G401 (cell line): ENCODE measurements at places on chromosomes 5 and 9. TPM values are rescaled to one million over a fixed set of nuclear protein-coding genes. Genes with fewer than 3 reads are reported as not detected.

GRCh38 chr5:126536874-126537273 is 58.1 kb downstream of the ALDH7A1 start:
- DNase-seq = no peak

DNA sequence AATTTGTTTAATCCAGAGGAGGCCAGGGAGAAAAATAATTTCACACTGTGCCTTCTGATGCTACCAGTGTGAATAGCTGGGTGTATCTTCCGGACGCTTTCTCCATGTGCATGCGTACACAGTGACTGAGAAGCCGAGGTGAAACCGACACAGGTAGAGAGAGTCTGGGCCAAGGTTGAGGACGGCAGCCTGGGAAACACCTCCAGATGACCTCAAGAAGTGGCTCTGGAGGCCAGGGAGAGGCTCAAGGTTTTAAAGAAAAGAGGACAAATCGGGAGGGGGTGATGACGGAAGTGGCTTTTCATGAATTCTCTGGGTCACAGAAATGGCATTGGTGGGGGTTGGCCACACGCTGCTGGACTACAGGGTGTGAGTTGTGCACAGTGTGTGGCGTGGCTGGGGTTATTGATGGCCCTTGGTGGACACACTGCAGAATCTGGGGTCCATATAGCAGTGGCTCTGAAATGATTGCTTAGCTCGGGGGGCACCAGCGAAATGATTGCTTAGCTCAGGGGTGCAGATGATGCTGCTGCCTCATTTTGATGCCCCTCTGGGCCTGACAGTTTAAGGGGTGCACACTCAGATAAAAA is 34.1 kb upstream of the LRRC14B start:
- no peak for DNase-seq

- no peak for DNase-seq
These were observed 612.1 kb upstream of the CDH6 start for GRCh38 chr5:30581198-30581935.

DNA sequence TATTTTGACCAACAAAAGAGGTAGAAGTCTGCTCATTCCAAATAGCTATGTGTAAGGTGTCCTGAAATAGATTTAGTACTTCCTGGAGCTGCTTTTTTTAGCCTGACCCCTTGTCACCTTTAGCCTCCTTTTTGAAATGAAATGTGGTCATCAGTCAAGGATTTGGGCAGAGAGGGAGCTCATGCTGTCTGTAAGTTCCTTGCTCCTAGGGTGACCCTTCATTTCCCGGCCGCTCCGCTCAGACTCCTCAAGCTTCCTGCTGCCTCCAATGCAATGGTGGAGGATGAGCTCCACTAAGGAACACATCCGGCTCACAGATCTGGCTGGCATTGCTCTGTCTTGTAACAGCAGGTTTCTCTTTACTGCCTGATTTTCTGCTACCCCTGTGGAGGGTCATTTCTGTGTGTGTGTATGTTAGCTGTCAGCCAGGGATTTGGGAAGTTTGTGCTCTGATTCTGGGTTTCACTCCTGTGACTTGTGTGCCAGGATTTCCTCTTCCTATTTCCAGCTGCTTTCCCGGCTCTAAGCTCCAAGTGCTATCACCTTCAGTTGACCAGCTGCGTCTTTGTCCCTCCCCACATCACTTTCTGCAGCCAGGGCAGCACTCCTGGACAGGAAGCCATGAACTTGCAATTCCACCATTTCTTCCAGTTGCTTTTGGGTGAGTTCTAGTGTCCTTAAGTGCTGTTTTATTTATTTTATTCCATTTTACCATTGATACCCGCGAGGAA is 265.9 kb downstream of the ICE1 start:
- no peak for DNase-seq

Gene PCDHB6
- total RNA-seq = not detected in 2 replicates

Gene LHX3
- not detected in 2 replicates for total RNA-seq

GRCh38 chr5:76657683-76658311 is 34.6 kb upstream of the F2RL2 start:
- DNase-seq = no peak

Gene GPSM1
- total RNA-seq = 49.1 and 50.3 TPM in 2 replicates

- no peak for DNase-seq
These were observed 45.0 kb upstream of the ACO1 start for GRCh38 chr9:32339424-32339823.

Gene HSPB3
- not detected in 2 replicates for total RNA-seq

GRCh38 chr5:77251921-77252320 is 41.4 kb downstream of the PDE8B start:
- no peak for DNase-seq

DNA sequence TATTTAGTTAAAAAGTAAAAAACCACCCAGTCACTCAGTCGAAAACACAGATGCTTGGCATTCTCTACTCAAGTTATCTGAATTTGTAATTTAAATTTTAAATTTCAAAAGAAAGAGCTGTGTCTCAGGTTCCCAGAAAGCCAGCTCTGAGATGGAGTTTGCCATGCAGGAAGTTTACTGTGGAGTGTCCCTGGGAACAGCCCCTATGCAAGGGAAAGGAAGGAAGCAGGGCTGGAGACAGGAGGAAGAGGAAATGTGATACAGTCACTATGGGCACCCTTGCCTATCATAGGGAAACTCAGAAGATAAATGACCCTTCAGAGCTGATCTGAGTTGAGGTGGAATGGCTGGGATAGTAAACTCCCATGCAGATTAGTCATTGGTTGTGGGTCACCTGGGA is 408.8 kb upstream of the ACTBL2 start:
- no peak for DNase-seq

GRCh38 chr5:142934051-142934762 is 164.0 kb downstream of the ARHGAP26 start:
- no peak for DNase-seq

Gene MEGF10
- 0.03 TPM in 1 of 2 replicates, not detected in the other for total RNA-seq

GRCh38 chr5:61493973-61494372 is 161.9 kb downstream of the ZSWIM6 start:
- DNase-seq = no peak

Gene IL9
- total RNA-seq = not detected in 2 replicates

Gene ARID3C
- 1.5 TPM in 1 of 2 replicates, not detected in the other for total RNA-seq

Gene IL3
- total RNA-seq = not detected in 2 replicates

DNA sequence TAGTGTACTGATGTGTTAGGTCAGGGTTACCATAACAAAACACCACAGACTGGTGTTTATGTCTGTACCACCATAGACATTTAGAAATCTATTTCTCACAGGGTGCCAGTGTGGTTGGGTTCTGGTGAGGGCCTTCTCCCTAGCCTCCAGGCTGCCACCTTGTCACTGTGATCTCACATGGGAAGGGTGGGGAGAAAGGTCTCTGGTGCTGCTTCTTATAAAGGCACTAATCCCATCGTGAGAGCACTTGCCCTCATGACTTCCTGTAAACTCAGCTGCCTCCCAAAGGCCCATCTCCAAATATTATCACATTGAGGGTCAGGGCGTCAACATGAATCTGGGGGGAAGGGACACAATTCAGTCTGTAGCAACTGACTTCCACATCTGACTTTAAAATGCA is 49.8 kb downstream of the PIK3R1 start:
- DNase-seq = no peak

GRCh38 chr9:134214766-134215419 is 50.5 kb upstream of the RNU6ATAC start:
- no peak for DNase-seq

GRCh38 chr5:90888511-90889324 is 330.1 kb downstream of the ADGRV1 start:
- no peak for DNase-seq

- DNase-seq = no peak
These were observed 29.8 kb downstream of the PIK3R1 start for GRCh38 chr5:68245319-68245718.

Gene FAM153A
- not detected in 2 replicates for total RNA-seq

Gene HAND1
- 1.4 and 2.7 TPM in 2 replicates for total RNA-seq

DNA sequence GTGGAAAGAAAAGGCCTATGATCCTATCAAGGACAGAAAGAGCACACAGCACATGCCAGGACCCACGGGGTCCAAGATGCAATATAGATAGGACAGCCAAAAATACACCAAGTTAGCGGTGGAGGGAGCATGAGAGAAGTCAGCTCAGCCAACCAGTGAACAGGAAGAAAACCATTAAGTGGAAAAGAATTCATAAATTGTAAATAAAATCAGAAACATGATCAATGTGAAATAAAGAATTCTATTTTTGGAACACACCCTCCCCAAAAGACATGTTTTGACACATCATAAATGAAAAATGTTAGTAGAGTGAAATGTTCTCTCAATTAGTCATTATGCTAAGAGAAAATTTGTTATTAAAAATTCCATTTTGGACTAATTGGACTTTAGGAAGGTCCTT is 35.6 kb downstream of the ATPSCKMT start:
- no peak for DNase-seq

Gene FOXD4L4
- 0.12 TPM in 1 of 2 replicates, not detected in the other for total RNA-seq

Gene GRM6
- not detected in 2 replicates for total RNA-seq

Gene SELENOP
- total RNA-seq = 0.20 TPM in 1 of 2 replicates, not detected in the other

DNA sequence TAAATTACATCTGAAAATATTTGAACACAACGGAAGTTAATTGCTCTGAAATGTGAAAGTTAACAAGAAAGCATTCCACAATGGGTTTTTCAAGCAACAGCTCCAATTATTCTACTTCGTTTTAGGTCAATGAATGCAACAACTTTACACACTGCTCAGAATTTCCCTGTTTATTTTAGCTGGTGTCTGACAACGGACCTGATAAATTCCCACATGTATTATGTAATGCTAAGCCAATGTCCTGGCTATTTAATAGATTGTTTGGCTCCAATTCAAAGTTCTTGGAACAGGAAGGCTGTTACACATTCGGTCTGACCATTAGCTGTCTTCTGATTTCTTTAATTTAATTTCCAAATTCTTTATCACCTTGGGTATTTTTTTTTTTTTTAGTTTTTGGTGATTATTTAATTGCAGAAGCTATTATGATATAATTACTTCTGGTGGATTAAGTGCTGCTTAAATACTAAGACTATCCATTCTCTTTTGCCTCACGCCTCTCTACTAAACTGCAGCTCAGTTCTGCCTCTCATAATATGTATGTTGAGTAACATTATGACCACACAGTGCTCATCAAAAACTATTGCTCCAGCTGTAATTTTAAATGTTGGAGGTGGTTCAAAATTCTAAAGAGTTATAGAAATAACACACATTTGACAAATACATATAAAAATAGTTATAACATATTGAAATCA is 57.9 kb downstream of the MEF2C start:
- peak; percentile 71 for DNase-seq

- DNase-seq = no peak
These were observed 382.7 kb downstream of the CHSY3 start for GRCh38 chr5:130286971-130287370.

Gene FGF18
- total RNA-seq = 1.5 and 2.4 TPM in 2 replicates

DNA sequence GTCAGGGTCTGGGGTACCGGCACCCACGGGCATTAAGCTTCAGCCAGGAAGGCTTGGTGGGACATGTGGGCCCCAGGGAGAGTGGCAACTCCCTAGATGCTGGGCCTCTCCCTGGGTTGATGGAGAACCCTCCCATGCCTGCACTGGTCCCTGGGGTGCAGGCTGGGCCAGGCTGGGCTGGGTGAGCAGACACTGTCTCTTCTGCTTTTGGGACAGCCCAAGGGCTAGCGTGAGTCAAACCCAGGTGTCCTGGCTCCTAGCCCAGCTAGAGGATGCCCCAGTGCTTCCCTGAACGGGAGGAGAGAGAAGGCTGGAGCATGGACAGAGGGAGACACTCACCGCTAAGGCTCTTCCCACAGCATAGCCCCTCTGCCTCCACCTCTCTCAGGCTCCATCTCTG is 5.7 kb upstream of the AQP7 start:
- no peak for DNase-seq

Gene SUB1
- 365 and 559 TPM in 2 replicates for total RNA-seq

Gene PDCD1LG2
- not detected in 2 replicates for total RNA-seq

Gene LCN1
- not detected in 2 replicates for total RNA-seq
